ENCODE measurements at places on chromosomes 3 and 15. TPM values are rescaled to one million over a fixed set of nuclear protein-coding genes. Genes with fewer than 3 reads are reported as not detected.

- DNase-seq: no peak
- peaks cover 15% of the 10 kb centered on the region for H3K4me1 ChIP-seq
- H3K36me3 ChIP-seq: no peaks in the 10 kb centered on the region
These were observed 68.8 kb upstream of the CDV3 start for GRCh38 chr3:133504736-133505135.

DNA sequence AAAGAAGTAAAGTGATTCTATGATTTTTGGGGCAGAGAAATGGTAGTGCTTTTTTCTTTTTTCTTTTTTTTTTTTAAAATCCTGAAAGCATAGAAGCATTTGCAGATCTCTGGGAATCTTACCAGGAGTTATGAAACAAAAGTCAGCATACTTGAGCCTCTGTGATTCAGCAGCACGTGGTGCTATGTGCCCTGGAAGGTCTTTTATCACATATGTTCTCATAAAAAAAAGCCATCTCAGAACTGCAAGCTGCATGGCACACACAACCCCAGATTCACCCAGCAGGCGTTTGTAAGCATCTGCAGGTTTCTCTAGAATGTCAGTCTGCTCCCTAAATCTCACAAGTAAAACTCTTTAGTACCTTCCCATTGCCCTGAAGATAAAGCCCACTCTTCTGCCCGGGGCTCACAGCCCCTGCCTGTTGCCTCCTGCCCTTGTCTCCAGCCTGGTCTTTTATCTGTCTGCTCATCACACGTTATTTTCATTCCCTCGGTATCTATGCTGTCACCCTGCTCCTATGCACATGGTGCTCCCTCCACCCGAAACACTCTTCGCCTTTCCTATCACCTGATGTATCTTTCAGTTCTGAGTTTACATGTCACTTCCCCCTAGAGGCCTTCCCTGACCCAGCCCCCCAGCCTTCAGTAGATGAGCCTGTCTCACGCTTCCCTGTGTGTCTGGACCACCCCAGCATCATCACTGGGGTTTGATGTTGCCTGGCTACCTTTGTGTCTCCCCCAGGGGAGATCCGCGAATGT lies 72.4 kb downstream of the CHDH start:
- H3K4me1 ChIP-seq: no peaks in the 10 kb centered on the region
- H3K27ac ChIP-seq: no peak overlapping the region
- DNase-seq: no peak
- no peaks in the 10 kb centered on the region for H3K36me3 ChIP-seq

DNA sequence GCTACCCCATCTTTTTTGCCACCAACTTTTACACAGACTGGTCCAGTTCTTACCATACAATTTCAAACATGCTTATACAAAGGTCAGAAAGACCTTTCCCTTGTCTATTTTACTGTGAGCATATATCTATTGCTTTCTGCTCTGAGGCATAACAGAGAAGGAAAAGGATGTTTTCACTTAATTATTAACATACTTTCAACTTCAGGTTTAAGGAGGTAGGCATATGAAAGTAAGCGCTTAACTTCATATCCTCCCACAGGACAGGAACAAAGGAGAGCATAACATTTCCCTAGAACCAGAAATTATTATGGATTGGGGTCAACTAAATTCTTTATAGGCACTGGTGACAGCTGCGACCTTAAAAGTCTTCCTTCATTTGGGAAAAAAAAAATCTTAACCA lies 1.1 kb downstream of the MYEF2 start:
- peaks cover 22% of the 10 kb centered on the region for H3K4me1 ChIP-seq
- peak overlapping the region; percentile 84 for H3K4me3 ChIP-seq
- no peak for DNase-seq
- peaks cover 6% of the 10 kb centered on the region for H3K27me3 ChIP-seq

- H3K27ac ChIP-seq: no peak overlapping the region
- no peaks in the 10 kb centered on the region for H3K36me3 ChIP-seq
- H3K27me3 ChIP-seq: no peaks in the 10 kb centered on the region
- H3K4me3 ChIP-seq: no peak overlapping the region
These were observed 5.8 kb upstream of the RARRES1 start for GRCh38 chr3:158737976-158738615.

Gene GLDN
- total RNA-seq: not detected

- H3K4me3 ChIP-seq: no peak overlapping the region
- no peaks in the 10 kb centered on the region for H3K36me3 ChIP-seq
- no peak overlapping the region for H3K27ac ChIP-seq
- H3K4me1 ChIP-seq: peaks cover 6% of the 10 kb centered on the region
- DNase-seq: no peak
These were observed 190.3 kb downstream of the SATB1 start for GRCh38 chr3:18234717-18235335.

Gene COL6A6
- total RNA-seq: not detected

Gene CHL1
- not detected for total RNA-seq

DNA sequence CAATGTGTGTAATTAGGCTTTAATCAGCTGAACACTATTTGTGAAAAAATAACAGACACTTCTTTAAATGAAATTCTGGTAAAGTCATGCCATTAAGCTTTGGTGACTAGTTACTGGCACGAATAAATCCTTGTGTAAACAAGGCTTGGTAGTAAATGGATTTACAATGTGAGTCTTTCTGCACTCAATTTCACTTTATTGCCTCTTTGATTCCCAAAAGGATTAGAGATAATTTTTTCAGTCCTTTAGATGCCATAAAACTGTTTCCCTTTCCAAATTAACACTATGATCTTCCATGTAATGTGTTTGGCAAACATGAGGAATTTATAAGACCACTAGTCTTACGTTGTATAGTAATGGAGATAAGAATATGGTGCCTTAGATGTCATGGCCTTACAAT lies 339.5 kb upstream of the DNAJC19 start:
- H3K27me3 ChIP-seq: no peaks in the 10 kb centered on the region
- H3K4me3 ChIP-seq: no peak overlapping the region
- H3K36me3 ChIP-seq: no peaks in the 10 kb centered on the region
- no peaks in the 10 kb centered on the region for H3K4me1 ChIP-seq

GRCh38 chr3:21256932-21257331 lies 494.1 kb downstream of the ZNF385D start:
- no peaks in the 10 kb centered on the region for H3K36me3 ChIP-seq
- H3K4me1 ChIP-seq: no peaks in the 10 kb centered on the region
- DNase-seq: no peak
- no peak overlapping the region for H3K27ac ChIP-seq
- no peaks in the 10 kb centered on the region for H3K27me3 ChIP-seq

GRCh38 chr15:85456798-85457197 lies 76.4 kb downstream of the AKAP13 start:
- DNase-seq: no peak
- no peak overlapping the region for H3K27ac ChIP-seq
- peaks cover 67% of the 10 kb centered on the region for H3K4me1 ChIP-seq
- no peaks in the 10 kb centered on the region for H3K27me3 ChIP-seq

- peaks cover 16% of the 10 kb centered on the region for H3K27me3 ChIP-seq
- no peaks in the 10 kb centered on the region for H3K4me1 ChIP-seq
- no peak overlapping the region for H3K4me3 ChIP-seq
These were observed 43.2 kb downstream of the SLC7A14 start for GRCh38 chr3:170542704-170543103.

GRCh38 chr15:64653757-64654156 lies 121.6 kb downstream of the RBPMS2 start:
- DNase-seq: no peak
- H3K27ac ChIP-seq: no peak overlapping the region
- H3K4me3 ChIP-seq: no peak overlapping the region
- peaks cover 4% of the 10 kb centered on the region for H3K36me3 ChIP-seq
- peaks cover 35% of the 10 kb centered on the region for H3K4me1 ChIP-seq
- no peaks in the 10 kb centered on the region for H3K27me3 ChIP-seq

Gene UQCC5
- total RNA-seq: 13.3 TPM

Gene ABHD17C
- total RNA-seq: 6.1 TPM

GRCh38 chr15:84804005-84804900 lies 12.9 kb upstream of the ALPK3 start:
- H3K4me1 ChIP-seq: peaks cover 5% of the 10 kb centered on the region
- H3K36me3 ChIP-seq: peaks cover 31% of the 10 kb centered on the region
- no peak overlapping the region for H3K4me3 ChIP-seq
- DNase-seq: no peak
- no peaks in the 10 kb centered on the region for H3K27me3 ChIP-seq
- H3K27ac ChIP-seq: no peak overlapping the region

DNA sequence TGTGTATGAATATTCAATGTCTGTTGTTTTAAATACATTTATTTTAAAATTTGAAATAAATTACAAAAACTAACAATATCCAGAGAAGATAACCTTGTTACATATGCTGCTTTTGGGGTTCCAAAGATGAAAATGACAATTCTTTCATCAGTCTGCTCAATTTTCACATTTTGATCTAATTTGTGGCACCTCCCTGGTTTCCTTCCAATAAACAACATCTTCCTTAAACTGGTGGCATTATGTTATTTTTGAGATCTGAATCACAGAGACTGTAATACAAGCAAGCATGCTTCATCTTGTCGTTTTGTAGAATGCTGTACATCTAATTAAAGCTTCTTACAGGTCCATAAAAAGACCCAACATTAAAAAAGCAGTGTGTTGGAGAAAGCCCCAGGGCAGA lies 2.2 kb upstream of the SNRK start:
- H3K4me3 ChIP-seq: no peak overlapping the region
- no peaks in the 10 kb centered on the region for H3K27me3 ChIP-seq
- H3K36me3 ChIP-seq: peaks cover 3% of the 10 kb centered on the region
- no peak for DNase-seq
- no peak overlapping the region for H3K27ac ChIP-seq
- H3K4me1 ChIP-seq: peaks cover 25% of the 10 kb centered on the region

Gene CELF6
- total RNA-seq: 0.19 TPM

Gene TJP1
- not detected for total RNA-seq

DNA sequence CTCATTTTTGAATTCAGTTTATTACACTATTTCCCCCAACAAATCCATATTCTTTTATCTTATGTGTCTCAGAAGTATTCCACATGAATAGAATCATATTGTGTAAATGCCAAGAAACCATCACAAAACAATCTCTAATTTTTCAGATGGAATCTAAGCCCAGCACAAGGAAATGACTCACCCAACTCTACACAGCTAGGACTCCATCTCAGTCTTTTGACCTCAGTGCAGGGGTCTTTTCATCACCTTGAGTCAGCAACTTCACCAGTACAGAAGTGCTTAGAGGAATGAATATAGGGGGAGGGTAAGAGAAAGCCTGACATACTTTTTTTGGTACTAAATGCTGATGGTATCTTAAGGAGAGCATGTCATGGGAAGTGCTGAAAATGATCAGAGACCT lies 169.3 kb upstream of the LRRN1 start:
- no peak overlapping the region for H3K27ac ChIP-seq
- no peak for DNase-seq
- H3K4me1 ChIP-seq: no peaks in the 10 kb centered on the region
- no peaks in the 10 kb centered on the region for H3K36me3 ChIP-seq
- no peaks in the 10 kb centered on the region for H3K27me3 ChIP-seq

- no peak overlapping the region for H3K27ac ChIP-seq
- H3K27me3 ChIP-seq: peaks cover 14% of the 10 kb centered on the region
- H3K4me1 ChIP-seq: no peaks in the 10 kb centered on the region
- no peak for DNase-seq
These were observed 213.2 kb upstream of the IL12A start for GRCh38 chr3:159775372-159775961.

DNA sequence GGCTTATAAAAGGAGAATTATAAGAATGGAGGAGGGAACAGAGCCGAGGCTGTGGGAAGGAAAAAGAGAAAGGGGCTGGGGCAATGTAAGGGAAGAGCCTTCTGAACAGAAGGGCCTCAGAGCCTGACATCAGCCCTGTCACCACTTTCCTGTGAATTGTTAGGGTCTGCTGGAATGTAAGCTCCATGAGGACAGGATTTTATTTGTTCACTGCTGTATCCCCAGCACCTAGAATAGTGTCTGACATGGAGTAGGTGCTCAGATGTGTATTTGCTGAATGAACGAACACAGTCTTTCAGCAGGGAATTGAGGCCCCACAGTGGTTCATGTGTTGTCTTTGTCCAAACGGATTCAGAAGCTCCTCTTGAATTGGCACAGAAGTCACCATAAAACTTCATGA lies 251.5 kb downstream of the OPA1 start:
- no peak for DNase-seq
- peaks cover 27% of the 10 kb centered on the region for H3K27me3 ChIP-seq
- no peaks in the 10 kb centered on the region for H3K36me3 ChIP-seq
- no peaks in the 10 kb centered on the region for H3K4me1 ChIP-seq
- no peak overlapping the region for H3K27ac ChIP-seq

Gene ZNF35
- total RNA-seq: 3.2 TPM

- no peaks in the 10 kb centered on the region for H3K36me3 ChIP-seq
- peak; percentile 65 for DNase-seq
- H3K27me3 ChIP-seq: no peaks in the 10 kb centered on the region
- no peak overlapping the region for H3K27ac ChIP-seq
- no peak overlapping the region for H3K4me3 ChIP-seq
These were observed 33.7 kb downstream of the VIPR1 start for GRCh38 chr3:42535981-42536784.

Gene ARL8B
- total RNA-seq: 58.5 TPM

Gene C2CD4B
- total RNA-seq: 1.5 TPM

DNA sequence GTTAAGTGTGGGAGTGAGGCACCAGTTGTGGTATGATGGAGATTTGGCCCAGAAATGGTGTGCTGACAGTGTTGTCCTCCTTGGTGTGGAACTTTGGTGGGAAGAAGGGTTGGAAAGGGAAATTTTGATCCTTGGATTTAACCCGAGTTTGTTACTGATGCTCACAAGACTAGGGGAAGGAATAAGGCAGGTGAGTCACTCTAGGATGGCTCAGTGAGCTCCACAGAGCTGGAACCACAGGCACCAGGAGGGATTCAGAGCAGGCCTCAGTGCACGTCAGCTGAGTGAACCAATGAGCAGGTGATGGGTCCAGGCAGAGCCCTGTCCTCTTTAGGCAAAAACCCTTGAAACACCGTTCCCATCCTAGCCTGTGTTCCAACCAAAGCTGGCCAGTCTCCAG lies 11.4 kb downstream of the CHRD start:
- no peak overlapping the region for H3K4me3 ChIP-seq
- peaks cover 2% of the 10 kb centered on the region for H3K27me3 ChIP-seq
- no peaks in the 10 kb centered on the region for H3K36me3 ChIP-seq

- no peaks in the 10 kb centered on the region for H3K4me1 ChIP-seq
- no peak overlapping the region for H3K4me3 ChIP-seq
- H3K27me3 ChIP-seq: peaks cover 4% of the 10 kb centered on the region
- H3K27ac ChIP-seq: no peak overlapping the region
- H3K36me3 ChIP-seq: no peaks in the 10 kb centered on the region
These were observed 3.5 kb upstream of the PLA2G4E start for GRCh38 chr15:42024303-42024702.

Gene TM4SF1
- total RNA-seq: 0.83 TPM

- no peak overlapping the region for H3K27ac ChIP-seq
- no peaks in the 10 kb centered on the region for H3K36me3 ChIP-seq
- no peak for DNase-seq
- no peak overlapping the region for H3K4me3 ChIP-seq
- H3K27me3 ChIP-seq: peaks cover 27% of the 10 kb centered on the region
These were observed 46.4 kb downstream of the MORC1 start for GRCh38 chr3:109071350-109072142.

DNA sequence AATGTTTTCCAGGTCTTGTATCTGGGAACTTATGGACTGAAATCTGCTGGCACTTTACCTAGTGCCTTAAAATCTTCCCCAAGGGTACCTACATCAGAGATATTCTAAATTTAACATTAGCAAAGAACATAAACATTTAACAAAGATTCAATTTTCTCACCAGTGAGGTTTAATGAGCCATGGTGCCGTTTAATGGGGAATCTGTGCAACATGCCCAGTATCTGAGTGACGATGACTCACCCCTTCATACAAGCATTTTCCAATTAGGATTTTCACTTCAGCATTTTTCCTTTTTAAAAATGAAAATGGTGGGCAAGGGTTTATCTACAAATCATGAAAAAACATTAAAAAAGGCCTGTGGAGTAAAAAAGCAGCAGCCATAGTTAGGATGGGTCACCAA lies 189.4 kb downstream of the SLC9A9 start:
- no peaks in the 10 kb centered on the region for H3K27me3 ChIP-seq
- no peak overlapping the region for H3K4me3 ChIP-seq
- no peaks in the 10 kb centered on the region for H3K4me1 ChIP-seq
- no peak overlapping the region for H3K27ac ChIP-seq

Measured in activated CD4-positive, alpha-beta memory T cell treated with anti-CD3 and anti-CD28 coated beads for 36 hours (primary cell).